ENCODE measurements at places on chromosomes 13 and 19.
A peak's percentile ranks its signal among the peaks of the same experiment; 100 is the strongest.

GRCh38 chr19:54114340-54115108, 933 bp downstream of the TFPT start:
- peak; percentile 38 for DNase-seq

GRCh38 chr19:17098326-17098725, 22.7 kb downstream of the MYO9B start:
- no peak for DNase-seq

GRCh38 chr19:35075202-35076025, 33.9 kb downstream of the HPN start:
- DNase-seq = no peak

- no peak for DNase-seq
These were observed 4.2 kb downstream of the TSPAN16 start for GRCh38 chr19:11299946-11300810.

- DNase-seq = peak; percentile 89
These were observed at the start of gene EFNB2 for GRCh38 chr13:106535552-106536243. TSS of gene EFNB2 (minus strand) at chr13:106535662. CDS start at chr13:106534964, 698 bp downstream.

- no peak for DNase-seq
These were observed 309.5 kb downstream of the TEX29 start for GRCh38 chr13:111629926-111630325.
